ENCODE measurements at places on chromosomes 6 and 20.

GRCh38 chr6:42339991-42340401, 111.7 kb downstream of the TRERF1 start:
- DNase-seq, result no peak

- no peak for DNase-seq
Measured at GRCh38 chr20:37378785-37379598, 33.1 kb downstream of the SRC start.

DNA sequence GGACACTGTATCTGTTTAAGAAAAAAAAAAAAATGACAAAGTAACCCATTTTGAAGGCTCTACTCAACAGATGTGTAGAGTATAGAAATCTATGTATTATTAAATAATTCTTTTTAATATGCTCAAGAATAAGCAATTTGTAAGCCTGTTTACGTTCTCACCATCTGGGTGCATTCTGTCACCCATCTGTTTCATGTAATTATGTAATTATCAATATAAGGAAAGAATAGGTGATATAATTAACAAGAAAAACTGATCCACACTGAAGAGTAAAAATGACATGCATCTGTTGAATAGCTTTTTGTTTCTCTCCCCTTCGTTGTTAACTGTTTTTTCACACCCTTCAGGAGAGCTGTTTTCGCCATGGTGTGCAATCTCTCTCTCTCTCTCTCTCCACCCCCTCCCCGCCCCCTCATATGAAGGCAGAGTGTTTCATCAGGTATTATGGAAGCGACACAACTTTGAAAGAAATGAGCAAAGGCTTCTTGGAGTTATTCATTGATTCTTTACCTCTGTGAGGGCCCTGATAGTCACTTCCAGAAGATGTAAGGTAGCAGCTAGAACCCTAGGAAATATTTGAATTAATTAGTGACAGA, 154.3 kb upstream of the INSM1 start:
- DNase-seq, result peak; percentile 42

DNA sequence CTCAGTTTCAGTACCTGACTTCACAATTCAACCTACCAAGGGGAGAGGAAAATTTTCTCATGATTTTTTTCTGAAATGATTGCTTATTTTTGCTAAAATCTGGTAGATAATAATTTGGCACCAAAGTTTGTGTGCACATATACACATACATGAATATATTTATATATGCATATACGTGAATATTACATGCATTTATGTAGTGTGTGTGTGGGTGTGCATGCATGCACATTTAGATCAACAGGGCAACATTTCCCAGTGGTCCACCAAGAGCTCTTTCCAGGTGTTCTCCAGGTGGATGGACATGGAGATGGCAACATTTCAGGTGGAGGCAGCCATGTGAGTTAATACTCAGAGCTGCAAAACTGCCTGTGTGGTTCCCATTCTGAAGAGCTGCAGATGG, 320.9 kb downstream of the SAMD5 start:
- no peak for DNase-seq

DNA sequence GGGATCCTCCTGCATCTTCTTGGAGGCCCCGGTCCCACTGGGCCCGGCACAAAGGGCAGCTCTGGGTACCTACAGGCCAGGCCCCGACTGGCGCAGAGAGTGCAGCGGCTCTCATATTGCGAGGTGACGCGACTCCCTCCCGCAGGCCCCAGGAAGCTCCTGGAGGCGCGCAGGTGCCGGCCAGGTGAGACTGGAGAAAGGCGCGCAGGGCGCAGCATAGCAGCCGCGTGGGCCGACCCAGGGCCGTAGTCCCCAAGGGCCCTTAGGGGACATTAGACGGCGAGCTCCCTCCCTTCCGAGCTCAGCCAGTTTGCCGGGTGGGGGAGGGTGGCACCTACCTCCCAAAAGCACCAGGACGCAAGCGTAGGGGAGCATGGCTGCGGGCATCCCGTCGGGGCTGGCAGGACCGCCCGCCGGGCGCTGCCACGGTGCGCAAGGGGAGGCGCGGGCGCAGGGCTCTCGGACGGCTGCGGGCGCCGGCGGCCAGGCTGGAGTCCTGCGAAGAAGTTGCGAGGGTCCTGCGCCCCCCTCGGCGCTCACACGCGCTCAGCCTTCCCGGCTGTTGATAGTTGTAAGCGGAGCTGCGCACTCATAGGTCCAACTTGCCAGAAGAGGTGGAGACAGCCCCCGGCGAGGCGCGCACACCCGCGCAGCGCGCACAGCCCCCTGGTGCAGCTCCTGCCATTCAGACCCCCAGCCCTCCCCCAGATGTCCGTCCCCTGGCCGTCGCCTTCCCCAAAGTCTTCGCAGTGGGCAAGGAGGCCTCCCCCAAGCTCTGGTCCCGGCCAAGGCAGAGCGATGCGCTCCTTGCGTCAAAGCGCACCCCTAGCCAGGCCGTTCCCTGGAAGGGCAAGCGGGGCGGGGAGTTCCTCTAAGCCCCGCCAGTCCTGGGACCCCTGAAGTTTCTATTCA, 622 bp downstream of the APCDD1L start:
- DNase-seq, result no peak

GRCh38 chr6:53593001-53593488, 48.1 kb upstream of the GCLC start:
- no peak for DNase-seq

DNA sequence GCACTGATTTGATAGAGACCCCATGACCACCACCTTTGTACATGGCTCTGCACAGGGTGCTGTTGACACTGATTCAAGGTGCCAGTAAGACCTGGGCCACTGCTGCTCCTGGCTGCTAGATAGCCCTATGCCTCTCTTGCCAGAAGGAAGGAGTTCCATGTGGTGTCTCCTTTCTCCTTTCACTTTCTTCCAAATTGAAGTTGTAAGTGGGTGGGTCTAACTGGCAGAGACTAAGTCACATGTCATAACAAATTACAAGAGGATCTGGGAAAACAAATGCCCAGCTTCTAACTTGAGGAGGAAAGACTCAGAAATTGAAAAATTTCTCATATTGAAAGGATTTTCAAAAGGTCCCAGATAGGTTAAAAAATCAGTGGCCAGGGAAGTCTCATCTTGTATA, 116.8 kb downstream of the TFAP2B start:
- DNase-seq, result no peak

DNA sequence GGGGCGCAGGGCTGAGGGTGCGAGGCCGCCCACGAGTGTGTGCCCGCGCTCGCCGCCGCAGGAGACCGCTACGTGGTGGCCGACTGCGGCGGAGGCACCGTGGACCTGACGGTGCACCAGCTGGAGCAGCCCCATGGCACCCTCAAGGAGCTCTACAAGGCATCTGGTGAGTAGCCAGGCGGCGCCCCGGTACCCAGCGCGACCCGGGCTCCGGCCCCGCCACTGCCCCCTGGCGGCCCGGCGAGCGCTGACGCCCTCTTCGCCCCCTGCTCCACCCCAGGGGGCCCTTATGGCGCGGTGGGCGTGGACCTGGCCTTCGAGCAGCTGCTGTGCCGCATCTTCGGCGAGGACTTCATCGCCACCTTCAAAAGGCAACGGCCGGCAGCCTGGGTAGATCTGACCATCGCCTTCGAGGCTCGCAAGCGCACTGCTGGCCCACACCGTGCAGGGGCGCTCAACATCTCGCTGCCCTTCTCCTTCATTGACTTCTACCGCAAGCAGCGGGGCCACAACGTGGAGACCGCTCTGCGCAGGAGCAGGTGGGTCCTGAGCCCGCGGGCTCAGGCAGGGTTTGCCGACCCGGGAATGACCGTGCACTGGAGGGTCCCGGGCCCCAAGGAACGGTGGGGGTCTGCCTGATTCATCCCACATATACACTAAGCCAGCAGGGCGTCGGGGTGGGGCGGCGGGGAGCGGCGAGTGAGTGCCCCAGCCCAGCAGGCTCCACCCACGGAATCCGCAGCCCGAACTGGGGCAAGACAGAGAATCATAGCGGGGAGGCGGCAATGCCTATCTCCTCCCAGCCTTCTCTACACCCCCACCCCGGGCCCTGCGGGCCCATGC, 17.4 kb downstream of the HSPA12B start:
- DNase-seq, result no peak

DNA sequence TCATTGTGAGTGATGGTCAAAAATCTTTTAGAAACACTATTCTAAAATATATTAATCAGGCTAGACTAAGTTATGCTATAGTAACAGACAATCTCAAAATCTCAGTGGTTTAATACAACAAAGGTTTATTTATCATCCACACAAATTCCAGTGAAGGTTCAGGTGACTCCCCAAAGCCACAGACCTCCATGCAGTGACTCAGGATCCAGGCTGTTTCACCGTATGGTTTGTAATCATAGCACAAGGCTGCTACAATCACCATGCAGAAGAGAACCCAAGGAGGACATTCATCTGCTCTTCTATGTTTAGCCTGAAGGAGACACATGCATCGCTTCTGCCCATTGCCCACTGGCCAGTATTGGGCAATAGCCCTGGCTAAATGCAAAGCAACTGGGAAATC, 46.2 kb downstream of the BFSP1 start:
- no peak for DNase-seq

- DNase-seq, result no peak
Measured at GRCh38 chr20:6012179-6012578, 41.7 kb downstream of the LRRN4 start.

DNA sequence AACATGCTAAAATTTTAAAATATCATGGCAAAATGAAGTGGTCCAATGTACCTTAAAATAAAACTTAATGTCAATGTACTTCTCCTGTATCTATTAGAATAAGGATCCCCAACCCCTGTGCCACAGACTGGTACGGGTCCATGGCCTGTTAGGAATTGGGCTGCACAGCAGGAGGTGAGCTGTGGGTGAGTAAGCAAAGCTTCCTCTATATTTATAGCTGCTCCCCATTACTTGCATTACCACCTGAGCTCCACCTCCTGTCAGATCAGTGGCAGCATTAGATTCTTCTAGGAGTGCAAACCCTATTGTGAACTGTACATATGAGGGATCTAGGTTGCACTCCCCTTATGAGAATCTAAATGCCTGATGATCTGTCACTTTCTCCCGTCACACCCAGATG, 86.0 kb downstream of the SLC16A10 start:
- no peak for DNase-seq

GRCh38 chr20:23966927-23967615, 21.5 kb downstream of the GGTLC1 start:
- DNase-seq, result no peak

DNA sequence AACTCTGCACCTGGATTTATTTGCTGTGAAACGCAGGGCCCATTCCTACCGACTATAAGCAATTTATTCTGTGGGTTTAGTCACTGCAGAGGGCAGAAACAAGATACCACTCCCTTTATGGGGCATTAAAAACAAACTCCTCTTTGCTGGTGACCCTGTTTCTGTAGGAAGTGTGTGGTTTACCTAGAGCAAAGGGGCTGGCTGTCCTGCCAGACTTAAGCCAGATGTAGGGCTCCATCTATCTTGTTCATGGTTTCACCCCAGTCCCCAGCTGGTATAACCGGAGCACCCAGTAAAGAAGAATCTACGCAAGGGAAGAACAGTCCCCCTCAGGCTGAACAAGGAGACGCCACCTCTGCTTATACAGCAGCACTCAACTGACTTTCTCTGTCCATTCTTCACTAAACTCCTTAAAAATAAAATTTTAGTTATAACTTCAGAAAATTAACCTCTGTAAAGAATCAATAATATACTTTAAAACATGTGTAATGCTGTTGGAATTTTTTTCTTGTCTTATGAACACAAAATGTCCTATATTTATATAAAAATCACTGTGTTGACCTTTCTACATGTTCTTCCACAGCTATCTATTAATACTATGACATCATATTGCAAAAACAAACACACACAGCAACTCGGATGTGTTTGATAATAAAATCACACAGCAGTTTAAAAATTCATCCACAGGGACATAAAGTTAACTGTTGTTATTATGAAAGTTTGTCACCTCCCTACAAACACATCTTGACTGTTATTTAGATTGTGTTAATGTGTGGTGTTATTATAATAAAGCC, 126.1 kb upstream of the RPS6KA2 start:
- DNase-seq, result no peak

- DNase-seq, result no peak
Measured at GRCh38 chr6:41583565-41583964, 37.4 kb downstream of the FOXP4 start.

DNA sequence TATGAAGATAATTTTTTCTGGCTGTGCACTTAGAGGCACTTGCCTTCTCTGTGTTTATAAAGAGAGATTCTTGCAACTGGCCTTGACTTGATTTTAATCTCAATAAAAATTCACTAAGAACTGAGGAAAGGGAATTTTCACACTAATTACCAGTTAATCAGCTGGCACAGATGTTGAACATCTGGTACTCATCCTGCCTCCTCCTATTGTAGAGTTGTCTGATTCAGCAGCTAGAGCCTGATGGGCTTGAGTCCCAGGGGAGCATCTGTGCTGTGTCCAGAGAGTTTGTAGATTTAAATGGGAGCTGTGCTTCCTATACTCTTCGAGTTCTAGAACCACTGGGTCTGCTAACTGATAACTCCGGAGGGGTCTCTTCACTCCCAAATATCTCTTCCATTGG, 284.4 kb upstream of the RNF24 start:
- DNase-seq, result peak; percentile 11

DNA sequence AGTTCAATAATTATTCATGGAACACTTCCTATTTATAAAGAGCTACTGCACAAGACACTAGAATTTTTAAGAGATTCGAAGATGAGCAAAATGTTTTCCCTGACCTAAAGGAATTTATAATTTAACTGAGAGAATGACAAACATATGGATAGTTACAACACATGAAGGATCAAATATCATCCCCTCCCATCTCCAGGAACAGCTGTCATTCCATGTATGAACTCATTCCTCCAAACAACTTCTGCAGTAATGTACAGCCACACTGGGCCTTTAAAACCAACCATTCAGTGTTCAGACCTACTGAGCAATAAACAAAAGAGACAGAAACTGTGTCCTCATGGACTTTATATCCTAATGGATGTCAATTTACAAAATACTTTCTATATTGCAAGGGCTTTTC, 87.8 kb downstream of the KIF16B start:
- no peak for DNase-seq

DNA sequence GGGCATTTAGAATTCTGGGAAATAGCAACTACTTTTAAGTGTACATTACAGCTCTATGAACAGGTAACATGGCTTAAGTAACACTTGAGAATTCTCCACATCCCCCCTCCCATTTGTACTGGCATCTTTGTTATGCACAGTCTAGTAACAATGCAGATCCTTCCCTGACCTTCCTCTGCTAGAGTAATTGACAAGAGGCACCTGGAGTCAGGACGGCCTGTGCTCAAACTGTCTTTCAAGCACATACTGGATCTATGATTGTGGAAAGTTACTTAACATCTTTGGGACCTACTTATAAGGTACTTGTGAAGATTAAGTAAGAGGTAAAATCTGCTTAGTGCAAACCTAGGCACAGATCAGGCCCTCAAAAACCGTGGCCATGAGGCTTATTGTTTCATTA, 21.9 kb upstream of the GSTA3 start:
- DNase-seq, result no peak

GRCh38 chr6:132144456-132144855, 193.3 kb upstream of the CCN2 start:
- DNase-seq, result no peak

DNA sequence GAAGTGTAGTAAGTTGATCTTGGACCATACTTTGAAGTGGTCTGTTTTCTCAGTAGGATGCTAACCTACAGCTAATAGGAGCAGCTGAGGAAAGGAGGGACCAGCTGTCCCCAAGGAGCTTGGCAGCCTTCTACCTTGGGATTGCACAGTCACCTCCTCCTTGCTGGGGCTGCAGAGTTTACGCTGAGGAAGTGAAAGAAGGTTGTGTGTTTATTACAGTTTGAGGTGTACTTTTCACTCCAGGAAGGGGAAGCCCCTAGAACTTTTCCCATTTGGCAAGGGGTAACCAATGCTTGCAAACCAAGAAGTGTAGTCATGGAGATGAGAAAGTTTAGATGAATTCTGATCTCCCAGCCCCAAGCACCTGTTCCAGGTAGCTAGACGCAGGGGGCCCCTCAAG, 58.8 kb downstream of the BMP6 start:
- DNase-seq, result no peak

- DNase-seq, result no peak
Measured at GRCh38 chr6:123925842-123926399, 122.3 kb downstream of the NKAIN2 start.
